Daoy (cell line): ENCODE measurements at places on chromosomes 4 and X. TPM values are rescaled to one million over a fixed set of nuclear protein-coding genes. Genes with fewer than 3 reads are reported as not detected.
A peak's percentile ranks its signal among the peaks of the same experiment; 100 is the strongest.

The S100P gene
- total RNA-seq = not detected in 2 replicates

The SYNPO2 gene
- 0.11 and 0.86 TPM in 2 replicates for total RNA-seq

The MAGEB2 gene
- total RNA-seq = 32.6 and 42.1 TPM in 2 replicates

DNA sequence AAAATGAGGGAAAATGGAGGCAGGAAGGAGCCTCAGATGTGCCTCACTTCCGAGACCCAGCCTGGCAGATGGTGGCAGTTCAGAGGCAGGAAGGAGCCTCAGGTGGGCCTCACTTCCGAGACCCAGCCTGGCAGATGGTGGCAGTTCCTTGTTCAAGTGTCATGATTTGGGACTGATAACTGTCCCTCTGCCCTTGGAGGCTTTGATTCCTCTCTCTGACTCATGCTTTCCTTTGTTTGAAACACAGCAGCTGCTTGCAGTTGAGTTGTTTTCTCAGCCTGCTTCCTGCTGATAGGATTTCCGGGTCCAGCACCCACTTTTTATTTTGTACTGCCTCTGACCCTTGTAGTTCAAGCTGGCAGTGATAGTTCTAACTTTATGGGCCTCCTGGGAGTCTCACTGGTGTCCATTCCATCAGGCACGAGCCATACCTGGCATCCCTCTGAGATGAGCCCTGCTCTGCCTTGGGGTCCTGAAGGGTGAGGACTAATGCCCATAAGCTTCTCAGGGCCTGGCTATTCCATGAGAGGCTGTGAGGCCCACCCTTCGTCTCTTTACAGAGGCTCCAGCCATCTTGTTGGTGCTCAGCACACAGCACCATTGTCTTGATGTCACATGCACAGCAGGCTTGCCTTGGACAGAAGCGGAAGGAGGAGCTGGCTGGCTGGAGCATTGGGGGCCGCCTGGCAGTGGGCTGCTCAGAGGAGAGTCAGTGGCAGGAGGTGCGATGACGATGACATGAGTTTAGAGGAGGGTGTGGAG, 13.0 kb downstream of the RGS12 start:
- no peak for DNase-seq

DNA sequence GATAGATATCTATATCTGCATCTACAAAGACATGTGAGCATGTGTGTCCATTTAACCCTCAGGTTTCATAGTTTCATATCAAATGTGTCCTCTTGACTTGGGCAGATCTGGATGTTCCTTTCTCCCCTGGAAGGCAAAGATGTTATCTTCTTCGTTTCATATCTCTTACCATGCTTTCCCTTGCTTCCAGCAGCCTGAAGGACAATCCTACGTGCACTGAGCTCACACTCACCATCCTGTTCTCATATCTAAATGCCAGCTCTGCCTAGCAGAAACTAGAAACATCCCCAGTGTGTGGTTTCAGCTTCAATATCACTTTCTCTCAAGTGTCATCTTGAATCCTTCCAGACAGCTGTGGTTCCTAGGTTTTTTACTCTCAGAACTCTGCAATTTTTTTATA, 66.2 kb downstream of the ZAR1 start:
- no peak for DNase-seq

GRCh38 chr4:26402458-26402857, 81.6 kb downstream of the RBPJ start:
- no peak for DNase-seq

GRCh38 chr4:172514011-172514410, 654.6 kb upstream of the GALNT7 start:
- no peak for DNase-seq

GRCh38 chr4:77917601-77918000, 55.0 kb downstream of the MRPL1 start:
- DNase-seq = no peak

DNA sequence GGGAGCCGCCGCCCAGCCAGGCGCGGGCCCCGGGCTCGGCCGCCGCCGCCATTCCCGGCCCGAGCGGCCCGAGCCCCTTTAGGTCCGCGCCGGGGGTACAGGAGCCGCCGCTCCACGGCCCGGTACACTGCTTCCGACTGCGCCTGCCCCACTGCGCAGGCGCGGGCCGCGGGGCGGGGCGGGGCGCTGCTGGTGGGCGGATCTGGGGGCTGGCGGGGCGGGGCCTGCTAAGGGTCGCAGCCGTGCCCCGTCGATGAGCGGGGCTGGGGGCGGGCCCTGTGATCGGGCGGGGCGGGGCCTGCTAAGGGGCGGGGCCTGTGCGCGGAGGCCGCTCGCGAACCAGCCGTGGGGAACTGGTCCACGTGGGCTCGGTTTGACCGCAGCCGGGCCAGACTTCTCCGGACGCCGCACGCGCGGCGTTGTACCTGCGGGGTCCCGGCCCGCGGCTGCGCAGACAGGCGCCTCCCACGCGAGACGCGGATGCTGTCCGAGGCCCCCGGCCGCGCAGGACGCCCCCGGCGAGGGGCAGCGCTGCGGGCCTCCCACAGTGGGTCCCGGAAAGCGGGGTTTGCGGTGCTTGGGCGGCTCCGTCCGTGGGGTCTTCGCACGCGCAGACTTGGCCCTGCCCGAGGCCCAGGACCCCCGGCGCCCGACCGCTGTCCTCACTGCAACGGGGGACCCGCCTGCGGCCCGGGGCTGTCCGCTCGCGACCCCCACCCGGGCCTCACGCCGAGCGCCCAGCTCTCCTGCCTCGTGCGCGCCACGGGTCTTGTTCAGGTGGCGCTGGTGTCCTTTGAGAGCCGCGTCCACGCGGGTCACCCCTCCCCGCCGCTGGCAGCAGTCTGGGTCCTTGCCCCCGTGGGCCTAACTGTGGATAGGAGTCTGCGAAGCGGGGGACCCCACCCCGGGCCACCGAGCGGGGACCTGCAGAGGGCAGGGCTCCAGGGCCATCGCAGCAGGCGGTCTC, at the start of gene DGKQ:
Gene DGKQ (minus strand): TSS at position 139 of the 967 bp plus-strand sequence. CDS start 87 bp downstream, at position 52.
- peak; percentile 88 for DNase-seq

- no peak for DNase-seq
These were observed 68.5 kb downstream of the NPNT start for GRCh38 chr4:105963461-105964400.

- DNase-seq = no peak
These were observed 187.0 kb downstream of the AASDH start for GRCh38 chr4:56200275-56200674.

- DNase-seq = no peak
These were observed 13.0 kb downstream of the USO1 start for GRCh38 chr4:75737398-75737797.

GRCh38 chrX:97806238-97806637, 922.5 kb downstream of the RPA4 start:
- DNase-seq = peak; percentile 32
